ENCODE measurements at places on chromosomes 2 and 18.

- no peak for DNase-seq
Measured at GRCh38 chr2:179273461-179273962, 8.9 kb upstream of the SESTD1 start.

- no peak for DNase-seq
Measured at GRCh38 chr2:24761866-24762265, 31.3 kb downstream of the PTRHD1 start.

DNA sequence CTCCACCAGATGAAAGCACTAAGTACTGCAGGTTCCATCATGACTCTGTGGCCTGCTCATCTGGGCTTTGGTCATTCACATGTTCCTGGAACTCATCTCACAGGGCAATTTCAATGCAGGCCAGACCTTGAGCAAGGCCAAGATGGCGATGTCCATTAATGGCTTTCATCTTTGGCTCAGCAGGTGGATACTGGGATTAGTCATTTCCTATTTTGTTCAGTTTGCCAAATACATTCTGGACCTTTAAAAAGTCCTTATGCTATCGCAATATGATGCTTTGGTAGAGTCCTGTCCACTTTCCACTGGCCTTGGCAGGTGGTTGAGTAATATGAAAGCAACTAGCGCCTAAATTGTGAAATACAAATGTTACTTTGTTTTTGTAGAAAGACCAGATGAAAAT, 170.1 kb upstream of the REV1 start:
- DNase-seq: no peak

GRCh38 chr2:173148520-173148919, 72.9 kb downstream of the MAP3K20 start:
- peak; percentile 77 for DNase-seq

DNA sequence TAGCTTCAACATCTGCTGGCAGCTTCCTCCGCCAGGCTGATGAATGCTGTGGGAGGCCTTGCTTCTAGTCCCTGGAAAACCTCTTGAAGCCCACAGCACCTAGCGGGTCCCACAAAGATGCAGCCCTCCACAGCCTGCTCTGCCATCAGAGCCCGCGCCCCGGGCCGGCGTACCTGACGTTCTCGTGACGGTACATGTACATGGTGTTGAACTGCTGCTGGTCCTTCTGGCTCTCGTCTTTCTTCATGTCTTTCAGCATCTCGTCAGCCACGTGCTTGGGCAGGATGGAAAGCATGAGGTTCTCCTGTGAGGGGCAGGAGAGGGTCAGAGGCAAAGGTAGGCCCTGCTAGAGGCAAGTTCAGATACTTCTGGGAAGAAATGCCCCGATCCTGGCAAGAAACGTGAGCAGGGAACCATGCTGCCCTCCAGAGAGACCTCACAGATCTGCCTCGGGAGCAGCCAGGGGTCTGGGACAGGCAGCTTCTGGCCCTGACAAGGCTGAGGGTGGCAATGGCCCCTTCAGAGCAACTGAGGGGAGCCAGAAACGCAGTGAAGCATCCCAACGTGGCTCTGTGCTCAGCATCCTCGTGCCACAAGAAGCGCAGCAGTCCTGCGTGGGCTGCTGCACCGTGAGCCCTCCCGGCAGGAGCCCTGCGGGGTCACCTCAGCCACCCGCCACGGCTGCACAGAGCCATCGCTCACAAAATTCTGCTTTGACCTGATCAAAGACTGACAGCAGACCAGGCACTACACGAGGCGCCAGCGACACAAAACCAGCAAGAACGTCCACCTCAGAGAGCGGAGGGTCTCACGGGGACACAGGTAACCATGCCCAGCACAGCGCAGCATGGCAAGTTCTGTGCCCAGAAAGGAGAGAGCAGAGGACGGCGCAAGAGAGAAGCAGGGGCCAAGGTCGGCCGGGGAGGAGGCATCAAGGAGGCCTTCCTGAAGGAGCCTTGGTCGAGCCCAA, 49.1 kb downstream of the CENPO start:
- no peak for DNase-seq

- peak; percentile 37 for DNase-seq
Measured at GRCh38 chr18:3345452-3345851, 83.5 kb downstream of the MYL12B start.

GRCh38 chr18:56469582-56469981, 168.8 kb downstream of the TXNL1 start:
- DNase-seq: no peak

DNA sequence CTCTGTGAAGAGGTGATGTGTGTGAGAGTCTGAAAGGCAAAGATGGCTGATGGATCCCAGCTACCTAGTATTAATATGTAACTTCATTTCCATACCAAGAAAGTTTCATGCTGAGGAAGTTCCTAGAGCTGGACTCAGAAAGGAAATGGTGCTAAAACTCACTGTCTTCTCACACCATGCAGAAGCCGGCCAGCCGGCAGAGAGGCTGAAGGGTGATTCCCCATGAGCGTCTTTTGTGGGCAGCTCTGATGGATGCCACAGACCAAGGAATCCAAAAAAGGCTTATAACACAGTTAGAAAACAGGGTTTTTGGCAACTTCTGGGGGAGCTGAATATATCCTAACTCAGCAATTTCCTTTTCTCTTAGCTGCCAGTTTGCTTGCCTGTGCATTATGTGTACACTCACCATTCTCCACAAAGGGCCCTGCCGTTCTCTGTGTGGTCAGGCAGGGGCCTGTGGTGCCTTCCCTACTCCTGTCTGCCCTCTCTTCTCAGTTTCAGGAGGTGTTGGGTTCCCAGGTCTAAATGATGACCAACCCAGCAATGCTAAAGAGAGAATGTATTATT, 289.4 kb downstream of the MTX2 start:
- DNase-seq: peak; percentile 12

- no peak for DNase-seq
Measured at GRCh38 chr2:71894261-71894660, 253.4 kb downstream of the CYP26B1 start.

GRCh38 chr18:77866351-77866750, 616.7 kb downstream of the GALR1 start:
- DNase-seq: no peak

GRCh38 chr2:132669908-132670495, at the start of gene LYPD1:
LYPD1 (minus strand) TSS chr2:132670205; CDS start chr2:132669932, 273 bp downstream.
- peak; percentile 25 for DNase-seq

- no peak for DNase-seq
Measured at GRCh38 chr2:218436992-218437391, 18.1 kb downstream of the VIL1 start.

DNA sequence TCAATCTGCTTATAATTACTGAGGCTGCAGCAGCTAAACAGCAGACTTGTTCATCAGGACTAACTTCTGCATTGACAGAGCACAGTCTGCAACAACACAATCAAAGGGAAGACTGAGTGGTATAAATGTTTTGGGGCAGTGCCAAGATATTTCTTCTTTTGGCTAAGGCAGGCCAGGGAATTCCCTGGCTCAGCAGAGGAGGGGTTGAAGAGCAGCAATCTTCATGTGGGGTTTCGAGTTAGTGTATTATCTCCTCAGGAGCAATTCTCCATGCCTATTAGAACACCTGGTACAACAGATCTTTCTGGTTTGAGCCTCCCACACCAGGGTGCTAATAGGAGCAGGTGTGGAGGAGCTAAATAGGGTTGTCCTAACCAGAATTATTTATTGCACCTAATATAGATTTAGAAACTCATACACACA, 103.0 kb upstream of the STK17B start:
- DNase-seq: peak; percentile 69

DNA sequence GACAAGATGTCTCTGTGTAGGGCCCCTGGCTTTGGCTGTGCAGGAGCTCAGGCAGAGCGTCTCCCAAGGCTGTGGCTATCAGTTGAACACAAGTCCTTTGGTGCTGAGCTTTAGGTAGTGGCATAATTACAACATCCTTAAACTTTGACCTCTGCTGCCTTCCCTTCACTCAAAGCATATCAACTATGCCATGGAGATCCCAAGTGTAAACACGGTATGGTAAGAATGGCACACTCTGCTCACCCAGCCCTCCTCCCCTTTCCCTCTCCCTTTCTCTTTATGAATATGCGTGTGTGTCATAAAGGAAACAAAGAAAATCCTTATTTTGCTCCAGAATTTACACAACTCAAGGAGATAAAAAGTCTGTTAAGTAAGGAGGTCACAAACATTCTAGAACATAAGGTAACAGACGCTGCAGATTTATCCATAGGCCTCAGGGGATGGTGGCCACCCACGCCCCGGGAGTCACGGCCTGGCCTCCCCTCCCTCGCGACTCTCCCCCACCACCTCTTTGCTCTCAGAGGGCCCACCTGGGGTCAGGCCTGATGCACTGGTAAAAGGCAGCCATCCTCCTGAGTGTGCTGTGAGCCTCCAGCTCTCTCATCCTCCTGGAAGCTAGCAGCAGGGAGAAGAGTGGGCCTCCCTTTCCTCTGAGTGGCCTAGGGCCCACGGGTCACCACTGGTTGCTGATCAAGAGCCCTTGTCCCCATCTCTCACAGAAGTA, 67.3 kb downstream of the CRACDL start:
- no peak for DNase-seq

DNA sequence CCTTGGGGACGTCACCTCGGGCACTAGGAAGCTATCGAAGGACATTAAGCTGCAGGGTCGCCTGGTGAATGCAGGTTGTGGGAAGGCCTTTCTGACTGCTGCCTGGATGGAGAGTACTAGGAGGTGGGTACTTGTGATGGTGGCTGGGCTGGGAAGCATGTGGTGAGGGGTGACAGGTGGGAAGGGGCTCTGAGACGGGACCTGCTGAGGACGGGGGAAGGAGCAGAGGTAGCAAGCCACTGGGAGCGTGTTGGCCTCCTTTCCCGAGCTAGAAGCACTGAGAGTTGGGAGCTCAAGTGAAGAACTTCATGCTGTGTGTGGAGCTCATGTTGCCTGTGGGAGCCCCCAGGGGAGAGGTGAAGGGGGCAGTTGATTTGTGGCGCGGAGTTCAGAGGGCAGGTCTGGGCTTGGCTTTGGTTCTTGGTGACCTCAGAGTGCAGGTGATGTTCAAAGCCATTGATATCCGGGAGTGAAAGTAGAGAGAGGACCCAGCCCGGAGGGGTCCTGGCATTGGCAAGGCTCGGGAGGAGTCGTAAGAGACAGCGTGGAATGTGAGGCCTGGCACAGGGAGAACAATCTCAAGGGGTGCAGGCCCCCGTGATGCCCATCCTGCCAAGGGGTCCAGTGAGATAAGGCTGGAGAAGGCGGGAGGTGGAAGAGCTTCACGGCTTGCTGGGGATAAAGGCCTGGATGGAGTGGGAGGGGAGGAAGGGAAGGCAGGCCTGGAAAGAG, 13.2 kb downstream of the MROH2A start:
- DNase-seq: no peak

- peak; percentile 34 for DNase-seq
Measured at GRCh38 chr18:33870059-33870458, 292.0 kb downstream of the ASXL3 start.

DNA sequence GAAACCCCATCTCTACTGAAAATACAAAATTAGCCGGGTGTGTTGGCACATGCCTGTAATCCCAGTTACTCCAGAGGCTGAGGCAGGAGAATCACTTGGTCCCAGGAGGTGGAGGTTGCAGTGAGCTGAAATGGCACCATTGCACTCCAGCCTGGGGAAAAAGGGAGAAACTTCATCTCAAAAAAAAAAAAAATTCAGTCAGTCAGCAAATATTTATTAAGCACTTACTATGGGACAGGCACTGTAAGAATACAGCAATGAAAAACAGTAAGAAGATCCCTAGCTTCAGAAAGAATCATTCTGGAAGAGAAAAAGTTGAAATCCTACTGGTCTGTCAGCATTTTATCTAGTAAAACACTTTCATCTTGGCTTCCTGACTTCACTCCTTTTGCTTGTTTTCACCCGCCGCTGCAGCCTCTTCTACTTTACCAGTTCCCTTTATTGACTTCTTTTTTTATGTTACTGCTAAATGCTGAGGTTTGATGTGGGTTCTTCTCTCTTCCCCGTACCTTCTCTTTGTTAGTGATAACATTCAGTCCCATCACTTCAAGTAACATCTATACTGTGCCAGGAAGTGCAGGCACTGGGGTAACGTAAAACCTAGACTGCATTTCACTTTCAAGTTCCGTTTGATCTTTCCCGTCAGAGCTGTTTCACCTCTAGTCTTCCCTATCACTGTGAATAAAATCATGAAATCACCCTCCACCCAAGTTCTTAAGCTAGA, 10.8 kb upstream of the TAF4B start:
- no peak for DNase-seq

DNA sequence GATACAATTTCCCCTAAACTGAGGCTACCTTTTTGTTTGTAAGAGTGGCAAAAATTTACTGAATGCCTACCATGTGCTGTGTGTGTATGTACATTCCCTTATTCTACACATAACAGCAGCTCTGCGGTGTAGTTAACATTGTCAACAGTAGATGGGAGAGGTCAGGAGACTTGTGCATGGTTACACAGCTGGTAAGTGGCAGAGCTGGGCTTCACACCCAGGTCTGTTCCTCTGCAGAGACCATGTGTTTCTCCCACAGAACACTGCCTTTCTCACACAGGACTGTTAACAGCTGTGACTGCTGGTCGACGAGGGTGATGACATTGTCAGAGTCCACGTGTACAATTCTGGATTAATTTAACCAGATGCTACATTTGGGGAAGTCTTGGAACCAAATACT, 49.1 kb downstream of the EML6 start:
- DNase-seq: peak; percentile 46

DNA sequence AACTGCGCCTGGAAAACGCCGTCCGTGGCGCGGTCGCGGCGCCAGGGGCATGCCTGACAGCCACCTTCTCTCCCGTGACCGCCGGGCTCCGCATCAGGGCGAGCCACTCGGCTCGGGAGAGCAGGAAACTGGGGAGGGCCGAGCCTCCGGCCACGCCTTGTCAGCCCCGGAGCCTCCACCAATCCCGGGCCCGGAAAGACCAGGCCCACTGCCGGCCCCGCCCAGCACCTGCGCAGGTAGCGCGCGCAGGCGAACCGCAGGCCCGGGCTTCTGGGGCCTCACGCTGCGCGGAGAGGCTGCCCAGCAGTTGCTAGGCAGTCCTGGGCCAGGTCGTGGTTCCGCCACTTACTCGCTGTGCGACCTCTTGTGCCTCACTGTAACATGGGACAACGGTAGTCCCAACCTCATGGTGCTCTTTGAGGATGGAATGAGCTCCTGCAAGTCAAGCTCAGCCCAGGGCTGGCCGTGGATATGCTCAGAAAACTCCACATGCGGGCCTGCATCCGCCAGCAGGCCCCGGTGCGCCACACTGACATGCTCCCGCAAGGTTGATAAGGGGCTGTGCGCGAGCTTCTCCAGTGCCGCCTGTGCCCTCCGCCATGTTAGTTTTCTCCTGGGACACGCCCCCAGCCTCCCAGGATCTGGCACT, 97.1 kb downstream of the INHBB start:
- no peak for DNase-seq

DNA sequence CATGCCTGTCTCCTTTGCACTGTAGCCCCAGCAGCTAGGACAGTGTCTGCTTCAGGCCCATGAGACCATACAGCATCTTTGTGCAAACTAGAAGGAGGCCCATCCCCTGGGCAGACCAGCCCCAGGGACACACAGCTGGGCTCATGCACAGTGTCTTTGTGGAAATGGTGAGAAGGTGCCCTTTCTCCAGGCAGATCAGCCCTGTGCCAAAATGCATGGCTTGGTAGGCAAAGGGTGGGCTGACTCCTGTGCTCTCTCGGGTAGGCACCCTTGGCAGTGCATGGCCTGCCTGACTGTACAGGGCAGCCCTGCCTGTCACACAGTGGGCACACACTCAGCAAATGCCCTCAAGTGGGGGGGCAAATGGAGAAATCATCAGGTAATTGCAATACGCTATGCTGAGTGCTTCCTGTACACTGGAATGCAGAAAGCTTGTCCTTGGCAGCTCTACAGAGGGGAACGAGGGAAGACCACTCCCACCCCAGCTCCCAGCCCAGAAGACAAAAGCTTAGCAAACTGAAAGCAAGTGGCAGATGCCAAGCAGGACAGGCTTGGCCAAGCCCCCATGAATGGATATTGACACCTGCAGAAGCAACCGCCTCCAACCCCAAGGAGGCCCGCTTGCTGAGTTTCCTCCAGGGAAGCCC, 21.6 kb downstream of the TNS1 start:
- no peak for DNase-seq
